ACHN (cell line): ENCODE measurements at places on chromosomes 7 and 10.
A peak's percentile ranks its signal among the peaks of the same experiment; 100 is the strongest.

DNA sequence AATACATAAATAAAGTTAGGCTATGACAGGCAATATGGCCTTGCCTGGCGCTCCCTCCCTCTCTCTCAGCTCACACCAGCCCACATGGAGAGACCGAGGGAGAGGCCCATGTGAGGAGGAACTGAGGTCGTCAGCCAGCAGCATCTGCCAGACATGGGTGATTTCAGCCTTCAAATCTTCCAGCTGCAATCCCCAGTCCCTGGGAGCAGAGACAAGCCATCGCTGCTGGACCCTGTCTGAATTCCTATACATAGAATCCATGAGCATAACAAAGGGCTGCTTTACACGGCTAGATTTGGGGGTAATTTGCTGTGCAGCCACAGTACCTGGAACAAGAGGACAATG lies 35.6 kb downstream of the ANKRD16 start:
- no peak for DNase-seq

GRCh38 chr10:124255556-124255955 lies 162.2 kb upstream of the CHST15 start:
- DNase-seq: no peak

DNA sequence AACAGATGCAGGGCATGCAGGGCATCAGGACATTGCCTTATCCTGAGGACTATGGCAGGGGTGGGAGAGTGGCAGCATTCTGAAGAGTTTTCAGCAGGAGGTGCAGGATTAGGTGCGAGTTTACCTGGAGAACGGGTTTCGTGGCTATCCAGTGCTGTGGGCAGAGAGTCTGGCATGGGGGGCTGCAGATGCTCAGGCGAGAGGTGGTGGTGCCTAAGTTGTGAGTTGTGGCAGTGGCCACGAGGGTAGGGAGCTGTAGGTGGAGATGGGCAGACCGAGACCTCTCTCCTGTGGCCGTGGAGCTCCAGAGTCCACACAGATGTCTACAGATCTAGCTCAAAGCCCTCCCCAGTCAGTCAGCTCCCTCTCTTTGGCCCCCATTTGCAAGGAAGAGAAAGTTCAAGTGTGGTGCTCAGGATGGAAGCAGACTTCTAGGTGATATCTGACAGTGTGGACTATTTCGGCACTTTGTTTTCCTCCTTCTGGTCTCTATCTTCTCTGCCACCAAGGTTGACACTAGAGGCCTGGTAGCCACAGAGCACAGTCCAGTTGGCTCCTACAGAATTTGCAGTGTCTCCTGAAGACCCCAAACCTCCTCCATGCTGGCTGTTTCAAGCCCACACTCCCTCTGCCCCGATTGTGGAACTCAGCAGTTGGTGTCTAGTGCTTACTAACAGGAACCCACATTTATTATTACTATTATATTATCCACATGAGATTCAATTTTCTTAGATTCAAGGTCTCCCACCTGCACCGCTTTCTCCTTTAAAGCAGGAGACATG lies 955.7 kb upstream of the ZNF722 start:
- DNase-seq: no peak

DNA sequence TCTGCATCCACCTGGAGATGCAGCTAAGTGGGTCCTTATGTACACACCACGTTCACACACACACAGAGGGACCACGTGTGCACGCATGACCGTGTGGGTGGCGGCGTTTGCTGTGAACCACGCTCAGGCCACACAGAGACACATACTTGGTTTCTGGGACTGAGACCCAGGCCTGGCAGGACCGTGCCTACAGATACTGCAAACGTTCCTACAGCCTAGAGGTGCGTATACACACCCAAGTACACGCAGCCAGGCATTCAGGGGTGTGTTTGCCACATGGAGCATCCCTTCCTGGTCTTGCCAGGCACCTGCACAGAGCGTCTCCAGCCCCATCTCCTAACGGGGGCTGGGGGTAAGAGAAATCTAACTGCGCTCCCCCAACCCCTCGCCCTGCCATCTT lies 49.0 kb upstream of the GTF2IRD1 start:
- no peak for DNase-seq

DNA sequence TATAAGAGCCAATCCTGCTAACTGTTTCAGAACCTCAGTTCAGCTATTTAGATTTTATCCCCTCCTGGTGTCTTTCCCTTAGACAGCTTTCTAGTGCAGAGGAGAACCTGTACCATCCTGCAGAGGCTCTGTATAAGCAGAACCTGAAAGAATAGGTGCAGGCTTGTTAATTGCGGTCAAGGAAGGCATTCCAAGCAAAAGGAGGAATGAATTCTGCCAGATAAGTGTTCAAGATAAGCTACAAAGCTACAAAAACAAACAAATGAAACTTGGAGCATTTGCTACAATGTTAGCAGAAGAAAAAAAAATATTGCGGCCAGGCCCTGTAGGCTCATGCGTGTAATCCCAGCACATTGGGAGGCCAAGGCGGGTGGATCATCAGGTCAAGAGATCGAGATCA lies 32.6 kb upstream of the AGMO start:
- no peak for DNase-seq

GRCh38 chr7:157046681-157047080 lies 36.2 kb upstream of the MNX1 start:
- peak; percentile 8 for DNase-seq

- peak; percentile 74 for DNase-seq
Observed at GRCh38 chr10:97072851-97073665, 112.7 kb downstream of the SLIT1 start.

GRCh38 chr10:62277971-62278370 lies 9.3 kb upstream of the RTKN2 start:
- DNase-seq: no peak

- no peak for DNase-seq
Observed at GRCh38 chr7:118245267-118246040, 20.9 kb downstream of the ANKRD7 start.

DNA sequence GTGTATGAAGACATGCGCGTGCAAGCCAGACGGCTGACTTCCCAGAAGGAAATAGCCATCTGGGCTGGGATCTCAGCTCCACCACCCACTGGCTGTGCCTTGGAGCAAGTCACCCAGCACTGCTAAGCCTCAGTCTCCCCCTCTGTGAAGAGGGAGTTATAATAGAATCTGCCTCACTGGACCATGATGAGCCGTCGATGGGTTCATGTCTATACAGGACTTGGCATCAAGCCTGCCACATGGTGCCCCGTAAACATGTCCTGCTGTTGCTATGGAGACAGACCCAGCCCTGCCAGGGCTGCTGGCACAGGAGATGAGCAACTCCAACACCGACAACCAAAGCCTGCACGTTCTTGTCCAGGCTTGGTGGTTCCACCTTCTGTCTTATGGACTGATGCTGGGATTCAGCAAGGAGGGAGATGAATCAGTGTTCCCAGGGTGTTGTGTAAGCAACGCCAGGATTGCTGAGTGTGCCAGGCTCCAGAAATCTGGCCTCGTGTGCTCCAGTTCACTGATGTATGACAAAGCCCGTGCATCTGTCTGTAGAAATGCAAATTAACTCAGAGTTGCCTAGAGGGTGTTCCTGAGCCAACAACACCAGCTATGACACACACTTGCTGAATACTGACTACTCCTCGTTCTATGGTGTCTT lies 5.6 kb downstream of the GPR15LG start:
- DNase-seq: peak; percentile 89

DNA sequence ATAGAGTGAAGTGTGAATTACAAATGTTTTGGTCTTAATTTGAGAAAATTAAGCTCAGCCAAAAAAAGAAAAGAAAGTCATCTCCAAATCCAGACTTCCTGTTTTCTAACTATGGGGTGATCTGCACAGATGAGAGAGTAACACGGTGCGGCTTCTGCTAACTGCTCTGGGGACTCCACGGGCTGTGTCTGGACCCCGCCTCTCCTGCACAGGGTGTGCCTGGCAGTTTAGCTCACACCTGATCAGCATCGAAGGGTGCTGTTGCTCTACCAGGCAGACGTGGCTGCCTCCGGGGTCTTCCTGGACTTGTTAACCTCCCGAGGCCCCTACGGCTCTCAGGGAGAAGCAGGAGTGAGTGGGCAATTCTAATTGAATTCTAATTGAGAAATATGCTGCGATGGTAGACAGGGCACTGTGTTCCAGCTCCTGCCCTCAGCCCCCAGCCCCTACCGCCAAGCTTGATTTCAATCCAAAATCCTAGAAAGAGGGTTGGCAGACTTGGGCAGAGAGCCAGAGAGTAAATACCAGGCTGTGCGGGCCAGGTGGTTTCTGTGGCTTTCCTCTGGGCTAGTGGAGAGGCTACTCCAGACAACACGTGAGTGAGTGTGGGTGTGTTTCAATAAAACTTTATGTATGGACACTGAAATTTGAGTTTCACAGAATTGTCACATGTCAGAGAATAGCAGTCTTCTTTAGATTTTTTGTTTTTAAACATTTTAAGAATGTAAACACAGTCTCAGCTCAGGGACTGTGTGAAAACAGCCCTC lies 13.4 kb downstream of the SHH start:
- DNase-seq: no peak

GRCh38 chr7:130356121-130356875 lies 11.7 kb downstream of the CPA5 start:
- peak; percentile 97 for DNase-seq

- no peak for DNase-seq
Observed at GRCh38 chr10:102743078-102743587, 615 bp upstream of the WBP1L start.

DNA sequence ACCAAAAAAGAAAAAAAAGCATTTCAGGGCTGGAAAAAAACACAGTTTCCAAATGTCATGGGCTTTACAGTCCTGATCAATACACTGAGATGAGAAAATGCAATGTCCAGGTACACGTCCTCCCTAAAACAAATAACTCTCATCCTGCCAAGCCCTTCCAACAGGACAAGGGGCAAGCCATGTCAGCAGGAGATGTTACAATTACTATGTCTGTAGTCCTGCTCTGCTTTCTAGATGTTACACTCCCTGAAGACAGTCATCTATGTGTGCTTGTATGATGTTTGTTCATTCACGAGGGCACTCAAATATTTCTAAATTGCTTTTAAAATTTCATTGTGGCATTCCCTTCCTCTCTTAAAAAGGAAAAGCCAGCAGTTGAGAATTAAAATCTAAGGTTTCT lies 103.2 kb downstream of the SORBS1 start:
- DNase-seq: no peak

DNA sequence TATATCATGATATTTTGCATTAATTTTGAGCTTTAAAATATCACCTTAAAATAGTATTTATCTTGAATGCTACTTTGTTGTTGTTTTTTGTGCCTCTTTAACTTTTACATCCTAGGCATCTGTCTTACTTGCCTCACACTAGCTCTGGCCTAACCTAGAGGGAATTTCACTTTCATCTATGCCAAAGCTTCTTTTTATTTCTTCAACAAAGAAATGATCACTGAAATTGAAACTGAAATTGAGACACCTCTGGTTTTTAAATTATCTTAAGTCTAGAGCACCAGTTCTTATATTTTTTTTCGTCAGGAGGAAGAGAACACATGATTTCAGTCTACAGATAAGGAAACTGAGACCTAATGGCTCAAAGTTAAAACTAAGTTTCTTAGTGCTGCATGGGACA lies 3.5 kb upstream of the SCIN start:
- no peak for DNase-seq

GRCh38 chr7:154686305-154686704 lies 316.6 kb downstream of the PAXIP1 start:
- no peak for DNase-seq

GRCh38 chr7:78206769-78207168 lies 408.2 kb downstream of the PHTF2 start:
- DNase-seq: no peak

GRCh38 chr10:109996225-109996624 lies 11.6 kb upstream of the ADD3 start:
- DNase-seq: no peak

DNA sequence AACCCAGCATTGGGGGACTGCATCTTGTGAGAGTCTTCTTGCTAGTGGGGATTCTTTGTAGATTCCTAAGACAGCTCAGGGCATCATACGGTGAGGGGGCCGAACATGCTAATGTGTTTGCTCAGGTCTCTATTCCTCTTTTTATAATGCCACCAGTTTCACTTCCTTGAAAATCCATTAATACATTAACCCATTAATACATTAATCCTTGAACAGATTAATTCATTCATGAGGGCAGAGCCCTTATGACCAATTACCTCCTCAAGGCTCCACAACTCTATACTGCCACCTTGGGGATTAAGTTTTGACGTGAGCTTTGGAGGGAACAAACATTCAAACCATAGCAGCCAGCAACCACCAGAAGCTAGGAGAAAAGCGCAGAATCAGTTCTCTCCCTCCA lies 67.2 kb upstream of the POT1 start:
- peak; percentile 31 for DNase-seq

DNA sequence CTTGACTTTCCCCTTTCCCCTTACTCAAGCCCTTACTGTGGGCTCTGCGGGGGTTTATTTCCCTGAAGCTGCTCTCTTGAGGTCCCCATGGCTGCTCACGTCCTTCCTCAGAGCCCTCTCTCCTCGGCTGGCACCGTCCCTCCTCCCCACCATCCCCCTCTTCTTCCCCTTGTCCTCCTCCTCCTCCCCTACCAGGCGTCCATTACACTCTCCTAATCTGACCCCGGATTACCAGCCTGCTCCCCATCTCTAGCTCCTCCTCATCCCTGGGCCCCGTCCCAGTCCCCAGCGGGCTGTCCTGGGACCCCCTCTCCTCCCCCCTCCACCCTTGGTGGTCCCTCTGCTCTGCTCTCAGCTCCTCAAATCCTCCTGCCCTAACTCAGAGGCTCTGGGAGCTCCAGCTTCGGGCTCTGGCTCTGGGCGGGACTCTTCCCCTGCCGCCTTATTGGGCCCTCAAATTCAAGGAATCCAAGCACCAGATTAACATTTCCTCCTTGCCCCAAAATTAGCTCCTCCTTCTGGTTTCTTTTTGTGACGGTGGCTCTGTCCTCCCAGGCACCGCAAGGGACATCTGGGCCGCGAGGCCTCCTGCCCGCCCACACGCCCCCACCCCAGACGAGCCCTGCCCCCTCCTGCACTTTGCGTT lies 48.5 kb upstream of the LEP start:
- no peak for DNase-seq

- no peak for DNase-seq
Observed at GRCh38 chr7:87624628-87625027, 3.6 kb upstream of the RUNDC3B start.

DNA sequence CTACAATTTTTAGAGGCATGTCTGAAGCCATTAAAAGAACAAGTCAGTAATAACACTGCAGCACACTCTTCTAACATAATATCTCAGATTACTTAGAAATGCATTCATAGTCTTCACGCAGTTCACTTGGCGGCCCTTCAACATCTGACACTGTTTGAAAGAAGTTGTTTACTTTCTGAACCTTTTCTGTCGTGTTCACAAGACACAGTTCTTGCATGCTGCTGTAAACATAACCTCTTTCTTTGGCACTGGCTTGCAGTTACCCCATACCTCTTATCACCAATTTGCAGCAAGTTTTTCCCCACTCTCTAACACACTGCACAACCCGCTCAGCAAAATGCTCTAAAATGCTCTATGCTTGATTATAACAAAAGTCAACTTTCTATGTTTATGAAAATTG lies 12.0 kb downstream of the PIP4K2A start:
- no peak for DNase-seq

GRCh38 chr7:87413951-87414793 lies 61.3 kb downstream of the ABCB4 start:
- DNase-seq: no peak

GRCh38 chr10:47158116-47159071 lies 141.6 kb upstream of the GDF10 start:
- DNase-seq: no peak
